Stimulated activated CD8-positive, alpha-beta memory T cell treated with anti-CD3 and anti-CD28 coated beads, Interleukin-7, amount 100 ng/mL, for 4 hours (primary cell): ENCODE measurements at places on chromosomes 16 and 17.

GRCh38 chr16:2913603-2914002 is 1.9 kb downstream of the FLYWCH1 start:
- DNase-seq, result no peak

GRCh38 chr17:71117466-71117865 is 948.1 kb downstream of the KCNJ2 start:
- no peak for DNase-seq

GRCh38 chr16:239948-240277 is 5.3 kb downstream of the FAM234A start:
- no peak for DNase-seq

DNA sequence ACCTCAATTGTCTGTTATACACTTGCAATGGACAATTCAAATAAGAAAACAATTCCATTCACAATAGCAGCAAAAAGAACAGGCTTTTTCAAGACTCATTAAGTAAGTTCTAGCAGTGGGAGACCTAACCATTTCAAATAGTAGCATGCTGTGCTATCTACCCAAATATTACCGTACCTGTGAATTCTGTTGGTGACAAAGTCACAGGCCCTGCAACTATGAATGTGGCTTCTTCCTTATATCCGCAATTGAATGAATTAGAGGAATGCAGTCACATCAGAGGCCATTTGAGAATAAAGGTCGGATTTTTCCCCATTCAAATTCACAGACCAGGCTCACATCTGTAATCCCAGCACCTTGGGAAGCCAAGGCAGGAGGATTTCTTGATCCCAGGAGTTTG is 800 bp upstream of the NME4 start:
- no peak for DNase-seq

DNA sequence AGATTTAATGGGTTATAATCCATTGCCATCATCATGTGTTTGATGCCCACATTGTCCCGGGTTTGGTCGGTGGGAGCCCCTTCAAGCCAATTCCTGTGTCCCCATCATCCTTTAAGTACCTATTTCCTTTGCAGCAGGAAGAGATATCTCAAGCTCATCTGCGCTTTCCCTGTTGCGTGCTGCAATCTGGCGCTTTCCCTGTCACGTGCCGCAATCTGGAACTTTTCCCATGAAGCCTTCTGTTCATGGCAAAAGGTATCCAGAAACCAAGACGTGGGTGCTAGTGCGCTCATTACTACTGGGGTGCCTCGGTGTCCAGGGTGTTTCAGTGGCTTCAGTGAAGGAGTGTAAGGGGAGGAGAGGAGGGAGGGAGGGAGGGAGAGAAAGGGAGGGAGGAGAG is 174.6 kb upstream of the ZNF469 start:
- DNase-seq, result no peak

- DNase-seq, result no peak
Observed at GRCh38 chr16:86978445-86979030, 338.7 kb downstream of the C16orf95 start.

DNA sequence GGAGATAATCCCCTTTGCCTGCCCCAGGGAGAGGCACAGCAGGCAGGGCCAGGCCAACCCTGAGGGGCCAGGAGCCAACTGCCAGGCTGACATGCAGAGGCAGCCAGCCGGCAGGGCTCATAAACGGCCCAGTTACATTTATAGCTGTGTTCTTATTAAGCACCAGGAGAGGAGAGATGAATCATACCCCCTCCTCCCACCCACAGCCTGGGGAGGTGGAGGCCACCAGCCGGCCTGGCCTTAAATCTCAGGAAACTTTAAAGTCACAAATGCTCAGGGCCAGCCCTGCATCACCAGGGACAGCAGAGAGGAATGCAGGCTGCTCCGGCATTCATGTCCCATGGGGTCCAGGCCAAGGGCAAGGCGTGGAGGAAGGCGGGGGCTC is 177.2 kb downstream of the TMEM132E start:
- no peak for DNase-seq

GRCh38 chr17:21124086-21124485 is 2.7 kb upstream of the DHRS7B start:
- no peak for DNase-seq

DNA sequence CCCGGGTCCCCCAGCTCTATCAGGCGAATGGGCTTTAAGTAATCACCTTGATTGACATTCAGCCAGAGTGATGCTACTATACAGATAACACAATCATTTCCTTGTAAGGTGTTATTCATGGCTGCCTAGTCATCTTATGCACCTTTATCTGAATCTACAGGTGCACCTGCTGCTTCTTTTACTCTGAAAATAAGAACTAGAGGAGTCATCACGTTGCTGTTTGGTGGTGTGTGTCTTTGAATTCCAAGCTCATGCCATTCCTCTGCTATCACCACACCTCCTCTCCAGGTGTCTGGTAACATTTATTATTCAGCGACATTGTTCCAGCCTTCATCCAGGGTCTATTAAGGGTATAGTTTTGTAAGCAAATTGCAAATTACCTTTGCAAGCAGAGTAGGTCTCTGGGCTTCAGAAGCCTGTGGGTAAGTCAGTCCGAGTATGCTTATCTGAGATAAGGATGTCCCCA is 51.9 kb downstream of the NOS2 start:
- DNase-seq, result no peak

- no peak for DNase-seq
Observed at GRCh38 chr17:73052923-73053322, 39.6 kb downstream of the SLC39A11 start.

- no peak for DNase-seq
Observed at GRCh38 chr16:1781758-1782407, 488 bp downstream of the SPSB3 start.

GRCh38 chr16:3536851-3537250 is 36.0 kb downstream of the CLUAP1 start:
- no peak for DNase-seq

- DNase-seq, result no peak
Observed at GRCh38 chr16:89308391-89309333, 91.2 kb downstream of the ZNF778 start.

DNA sequence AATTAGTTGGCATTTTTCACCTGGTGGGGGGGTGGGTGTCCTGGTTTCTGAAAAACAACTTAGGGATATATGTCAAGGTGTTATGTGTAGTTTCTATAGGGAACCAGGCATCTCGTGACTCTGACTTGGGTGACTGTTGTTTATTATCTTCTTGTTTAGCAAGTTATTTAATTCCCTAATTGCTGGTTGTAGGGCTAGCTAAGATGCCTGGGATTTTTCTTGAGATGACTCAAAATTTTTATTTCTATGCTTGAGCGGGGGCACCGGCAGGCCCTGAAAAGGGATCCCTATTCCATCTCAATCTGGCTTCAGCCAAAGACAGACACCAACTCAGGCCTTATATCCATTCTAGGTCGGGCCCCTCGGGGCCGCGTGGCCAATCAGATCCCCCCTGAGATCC is 3.2 kb downstream of the DPH1 start:
- no peak for DNase-seq

- no peak for DNase-seq
Observed at GRCh38 chr16:3171855-3172593, 16.0 kb upstream of the OR1F1 start.

GRCh38 chr16:71966932-71967331 is 33.3 kb downstream of the PKD1L3 start:
- DNase-seq, result no peak

GRCh38 chr16:79632289-79632688 is 31.8 kb upstream of the MAF start:
- no peak for DNase-seq

DNA sequence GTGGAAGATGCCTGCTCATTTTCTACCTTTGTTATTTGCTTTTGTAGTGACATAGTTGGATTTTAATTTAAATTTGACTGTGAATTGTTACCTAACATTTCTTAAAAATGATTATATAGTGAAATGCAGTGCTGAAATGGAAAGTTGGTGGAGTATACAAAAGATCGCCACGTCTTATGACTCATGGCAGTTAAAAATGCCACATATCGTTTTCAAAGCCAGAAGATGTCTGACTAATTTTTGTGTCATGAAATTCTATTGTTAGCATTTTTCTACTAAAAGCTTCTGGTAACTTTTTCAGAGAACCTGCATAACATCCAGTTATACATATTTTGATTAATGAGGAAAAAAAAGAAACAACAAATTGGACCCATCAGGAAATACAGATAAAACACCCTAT is 20.6 kb downstream of the MAP2K4 start:
- DNase-seq, result no peak

- no peak for DNase-seq
Observed at GRCh38 chr17:82110298-82110697, 12.3 kb upstream of the FASN start.

GRCh38 chr17:5823219-5823618 is 238.9 kb upstream of the NLRP1 start:
- DNase-seq, result no peak

DNA sequence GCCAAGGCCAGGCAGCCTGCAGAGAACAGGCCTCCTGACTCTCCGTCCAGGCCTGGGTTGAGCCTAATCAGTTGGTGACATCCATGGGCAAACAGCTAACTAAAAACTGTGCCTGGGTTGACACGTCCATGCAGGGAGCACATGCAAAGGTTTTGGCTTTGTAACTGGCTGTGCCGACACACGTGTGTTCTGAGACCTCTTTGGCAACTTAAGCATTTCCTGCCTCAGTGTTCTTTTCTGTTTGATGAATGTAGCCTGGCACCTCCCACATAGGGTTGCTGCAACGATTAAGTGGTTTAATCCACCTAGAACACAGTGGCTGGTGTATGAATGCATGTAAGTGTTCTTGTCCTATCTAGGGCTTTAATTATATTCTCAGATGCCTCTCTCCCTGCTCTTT is 3.2 kb downstream of the BCO1 start:
- no peak for DNase-seq

DNA sequence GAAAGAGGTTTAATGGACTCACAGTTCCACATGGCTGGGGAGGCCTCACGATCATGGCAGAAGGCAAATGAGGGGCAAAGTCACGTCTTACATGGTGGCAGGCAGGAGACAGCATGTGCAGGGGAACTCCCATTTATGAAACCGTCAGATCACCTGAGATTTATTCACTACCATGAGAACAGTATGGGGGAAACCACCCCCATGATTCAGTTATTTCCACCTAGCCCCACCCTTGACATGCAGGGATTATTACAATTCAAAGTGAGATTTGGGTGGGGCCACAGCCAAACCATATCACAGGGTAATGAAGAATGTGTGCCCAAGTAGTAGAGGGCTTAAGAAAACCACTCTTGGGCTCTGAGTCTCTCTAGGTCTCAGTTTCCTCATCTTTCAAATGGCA is 85.1 kb downstream of the PRKCB start:
- no peak for DNase-seq

DNA sequence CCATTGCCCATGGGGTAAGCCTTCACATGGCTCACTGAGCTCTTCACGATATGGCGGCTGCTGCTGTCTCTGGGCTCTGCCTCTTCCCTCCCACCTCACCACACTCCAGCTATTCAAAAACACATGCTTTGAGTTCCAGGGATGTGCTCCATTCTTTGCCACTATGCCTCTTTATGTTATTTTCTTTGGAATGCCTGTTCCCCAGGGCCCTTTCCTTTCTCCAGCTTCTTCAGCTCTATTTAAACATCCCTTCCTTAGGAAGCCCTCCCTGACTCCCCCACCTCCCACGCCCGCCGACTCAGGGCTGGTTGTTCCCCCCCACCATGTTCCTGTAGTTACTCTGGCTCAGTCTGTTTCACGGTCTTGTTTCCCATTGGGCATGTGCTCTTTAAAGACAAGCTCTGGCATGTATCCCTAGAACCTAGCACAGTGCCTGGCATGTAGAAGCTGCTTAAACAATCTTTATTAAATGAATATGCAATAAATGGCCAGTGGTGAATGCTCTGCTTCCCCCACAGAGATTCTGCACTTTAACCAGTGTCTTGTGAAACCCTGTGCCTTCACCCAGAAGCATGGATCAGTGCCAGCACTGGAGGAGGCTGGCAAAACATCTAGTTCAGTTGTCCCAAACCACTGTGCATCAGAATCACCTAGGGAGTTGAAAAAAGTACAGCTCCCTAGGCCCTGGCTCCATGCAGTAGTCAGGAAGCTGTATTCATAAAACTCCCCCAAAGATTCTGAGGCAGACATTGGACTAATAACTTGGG is 6.9 kb downstream of the MYCBPAP start:
- no peak for DNase-seq

DNA sequence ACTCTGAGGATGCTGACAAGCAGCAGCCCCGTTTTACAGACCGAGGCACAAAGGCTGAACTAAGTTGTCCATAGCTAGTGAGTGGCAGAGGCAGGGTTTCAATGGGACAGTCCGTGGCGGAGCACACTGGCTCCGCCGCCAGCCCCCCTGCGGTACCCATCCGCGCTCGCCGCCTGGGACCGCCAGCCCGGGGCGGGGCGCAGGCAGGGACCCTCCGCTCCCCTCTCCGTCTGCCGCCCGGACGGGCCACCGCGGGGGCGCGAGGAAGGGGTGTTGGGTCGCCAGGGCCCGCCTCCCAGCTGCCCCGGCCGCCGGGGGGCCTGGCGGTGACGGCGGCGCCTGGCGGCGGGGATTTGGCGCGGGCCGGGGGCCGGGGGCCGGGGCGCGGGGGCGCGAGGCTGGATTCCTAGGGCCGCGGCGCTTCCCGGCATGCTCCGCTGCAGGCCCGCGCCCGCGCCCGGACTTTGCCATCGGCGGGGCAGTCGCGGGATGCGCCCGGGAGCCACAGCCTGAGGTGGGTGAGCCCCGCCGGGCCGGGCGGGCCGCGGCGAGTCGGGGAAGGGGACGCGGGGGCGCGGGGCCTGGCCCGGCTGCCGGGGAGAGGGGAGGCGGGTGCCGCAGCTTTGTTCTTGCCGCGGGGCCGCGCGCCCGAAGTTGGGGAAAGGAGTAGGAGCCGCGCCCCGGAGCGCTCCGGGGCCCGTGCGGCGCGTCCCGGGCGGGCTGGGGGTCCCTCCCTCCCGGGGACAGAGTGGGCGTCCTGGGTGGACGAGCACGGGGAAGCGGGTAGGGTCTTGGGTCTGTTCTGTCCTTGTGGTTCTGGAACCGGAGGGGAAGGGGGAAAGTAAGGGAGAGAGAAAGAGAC is at the start of gene TMEM98:
TMEM98 (plus strand) TSS at position 430 of the 862 bp plus-strand sequence. CDS start 3,376 bp downstream, outside the sequence.
- DNase-seq, result no peak

DNA sequence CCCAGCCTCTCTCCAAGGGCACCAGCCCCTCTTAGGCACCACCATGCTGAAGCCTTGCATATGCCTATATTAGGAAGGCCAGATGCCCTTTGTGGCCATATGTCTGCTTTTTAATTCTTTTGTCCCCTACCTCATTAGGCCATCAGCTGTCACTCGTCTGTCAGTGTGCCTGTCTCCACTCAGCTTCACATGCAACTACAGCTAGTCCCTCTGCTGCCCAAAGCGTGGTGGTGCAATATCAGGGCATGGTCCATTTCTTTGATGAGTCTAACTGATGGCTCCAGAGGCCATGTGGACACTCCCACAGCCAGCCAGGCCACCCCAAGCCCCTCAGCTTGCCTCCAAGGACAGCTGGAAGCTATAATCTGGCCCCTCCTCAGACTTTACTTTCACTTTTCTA is 36.3 kb downstream of the MYO18A start:
- no peak for DNase-seq

GRCh38 chr17:33962857-33963655 is 292.0 kb upstream of the CCL2 start:
- no peak for DNase-seq

GRCh38 chr16:25593260-25593659 is 98.5 kb upstream of the HS3ST4 start:
- no peak for DNase-seq

- no peak for DNase-seq
Observed at GRCh38 chr17:2710803-2711607, 559 bp downstream of the CLUH start.
